Right lung (tissue), 10 donors: ENCODE measurements at places on chromosomes 1 and 21. TPM values are rescaled to one million over a fixed set of nuclear protein-coding genes. Genes with fewer than 3 reads are reported as not detected.

Gene LCE7A
- polyA plus RNA-seq, result not detected

Gene GBP5
- 1.4 TPM for polyA plus RNA-seq

Gene CELA3B
- polyA plus RNA-seq, result not detected

DNA sequence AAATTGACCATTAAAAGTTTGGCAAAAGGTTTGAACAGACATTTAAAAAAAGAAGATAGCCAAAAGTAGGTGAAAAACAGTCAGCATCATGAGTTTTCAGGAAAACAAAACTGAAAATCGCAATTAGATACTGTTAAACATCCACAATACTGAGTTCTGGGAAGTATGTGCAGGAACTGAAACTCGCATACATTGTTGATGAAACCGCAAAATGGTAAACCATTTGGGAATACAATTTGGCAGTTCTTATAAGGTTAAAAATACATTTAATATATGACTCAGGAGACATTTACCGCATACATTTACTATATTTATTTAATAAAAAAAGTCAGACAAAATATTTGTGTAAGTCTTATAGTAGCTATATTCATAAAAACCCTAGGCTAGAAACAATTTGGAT, 393.2 kb downstream of the COL11A1 start:
- DNase-seq, result no peak

GRCh38 chr1:2914702-2915101, 106.6 kb upstream of the ACTRT2 start:
- DNase-seq, result no peak

Gene C4BPB
- 0.49 TPM for polyA plus RNA-seq

GRCh38 chr1:203763505-203763904, 1.5 kb upstream of the LAX1 start:
- DNase-seq, result no peak

DNA sequence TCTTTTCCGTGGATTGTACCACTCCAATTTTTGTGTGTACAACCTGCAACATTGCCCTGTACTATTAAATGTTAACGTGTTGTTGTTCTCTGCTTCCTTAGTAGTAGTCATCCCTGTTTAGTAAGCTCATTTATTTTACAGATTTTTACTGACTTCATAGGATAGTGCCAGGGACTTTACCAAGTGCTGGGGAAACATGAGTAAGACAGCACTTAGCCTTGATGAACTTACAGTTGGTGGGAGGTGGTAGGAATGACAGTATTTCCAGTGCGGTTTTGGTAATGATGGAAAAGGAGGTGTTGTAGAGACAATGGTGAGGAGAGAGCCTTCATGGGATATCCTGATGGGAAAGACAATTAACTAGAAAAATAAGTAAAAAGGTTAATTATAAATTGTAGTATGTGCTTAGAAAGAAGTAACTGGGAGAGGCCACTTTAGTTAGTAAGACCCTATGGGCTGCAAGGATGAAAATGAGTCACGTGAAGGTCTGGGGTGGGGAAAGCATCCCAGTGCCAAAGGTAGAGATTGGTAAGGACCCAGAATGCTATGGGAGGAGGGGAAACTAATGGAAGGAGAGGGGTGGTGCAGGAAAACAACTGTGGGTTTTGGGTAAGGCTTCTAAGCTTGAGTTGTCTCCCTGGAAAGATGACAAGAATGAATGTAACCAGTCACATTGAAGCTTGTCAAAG, 1.7 kb downstream of the RLF start:
- no peak for DNase-seq

DNA sequence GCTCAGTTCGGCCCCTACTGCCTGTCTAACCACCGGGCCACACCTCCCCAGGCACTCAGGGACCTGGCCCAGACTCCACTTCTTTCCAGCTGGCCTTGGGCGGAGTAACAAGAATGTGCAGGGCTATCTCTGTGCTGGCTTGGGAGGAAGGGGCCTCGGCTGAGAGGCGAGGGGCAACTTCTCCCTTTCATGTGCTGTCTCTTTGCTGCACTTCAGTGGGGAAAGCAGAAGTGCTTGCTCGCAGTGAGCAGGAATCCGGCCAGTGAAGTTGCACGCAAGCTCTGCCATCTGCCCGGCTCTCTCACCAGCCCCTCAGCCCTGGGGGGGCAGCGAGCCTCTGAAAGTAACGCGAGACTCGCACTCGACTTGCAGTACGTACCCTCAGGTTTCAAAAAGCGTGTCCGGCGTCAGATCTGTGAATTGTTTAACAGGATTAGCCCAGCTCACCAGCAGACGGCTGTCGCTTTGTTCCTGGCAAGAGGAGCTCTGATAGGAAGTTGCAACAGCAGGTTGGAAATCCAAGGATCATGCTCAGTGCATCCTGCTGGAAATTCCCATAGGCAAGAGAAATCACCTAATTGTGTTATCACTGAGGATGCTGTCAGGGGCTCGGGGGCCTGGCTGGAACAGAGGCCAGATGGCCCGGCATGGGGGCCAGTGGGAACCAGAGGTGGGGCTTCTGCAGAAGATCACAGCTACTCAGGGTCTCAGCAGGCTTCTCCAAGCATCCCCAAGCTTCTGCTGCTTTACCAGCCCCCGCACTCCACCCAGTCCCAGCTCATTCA, 221.1 kb downstream of the NPHP4 start:
- DNase-seq, result peak; percentile 31

GRCh38 chr1:242523719-242524570, 552 bp downstream of the PLD5 start:
- peak; percentile 20 for DNase-seq

Gene RGS4
- 1.9 TPM for polyA plus RNA-seq

DNA sequence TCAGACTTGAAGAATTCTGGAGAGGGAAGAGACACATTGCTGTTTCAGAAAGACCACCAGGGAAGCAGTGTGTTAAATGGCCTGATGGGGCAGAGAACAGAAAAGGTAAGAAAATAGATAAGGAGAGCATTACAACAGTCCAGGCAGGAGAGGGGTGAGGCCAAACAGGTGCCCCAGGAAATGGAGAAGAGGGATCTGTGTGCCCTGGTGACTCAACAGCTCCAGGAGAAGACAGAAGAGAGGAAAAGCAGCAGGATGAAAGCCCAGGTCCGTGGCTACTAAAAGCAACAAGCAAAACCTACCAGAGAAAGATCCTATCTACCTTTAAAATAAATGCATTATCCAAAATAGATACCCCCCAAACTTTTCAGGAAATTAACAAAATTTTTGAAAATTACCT, 9.2 kb downstream of the TP53BP2 start:
- DNase-seq, result no peak

DNA sequence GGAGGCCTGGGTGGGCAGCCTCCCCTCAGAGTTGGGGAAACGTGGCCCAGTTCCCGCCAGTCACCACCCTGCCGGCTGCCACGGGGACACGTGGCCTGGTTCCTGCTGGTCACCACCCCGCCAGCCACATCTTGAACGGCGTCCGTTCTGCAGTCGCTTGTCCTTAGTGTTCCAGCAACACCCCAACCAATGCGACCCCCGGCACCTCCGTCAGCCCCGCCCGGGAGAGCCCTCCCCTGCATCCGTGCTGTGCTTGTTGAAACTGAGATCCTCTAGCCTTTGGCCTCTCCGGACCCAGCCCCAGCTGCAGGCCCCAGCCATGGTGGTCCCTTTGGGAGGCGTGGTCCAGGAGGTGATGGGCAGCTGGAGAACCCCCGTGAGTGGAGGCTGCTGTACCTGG, 18.7 kb downstream of the PRKCZ start:
- no peak for DNase-seq

Gene S100A1
- 1.00 TPM for polyA plus RNA-seq
